ENCODE measurements at places on chromosomes 1 and 21.
A peak's percentile ranks its signal among the peaks of the same experiment; 100 is the strongest.

DNA sequence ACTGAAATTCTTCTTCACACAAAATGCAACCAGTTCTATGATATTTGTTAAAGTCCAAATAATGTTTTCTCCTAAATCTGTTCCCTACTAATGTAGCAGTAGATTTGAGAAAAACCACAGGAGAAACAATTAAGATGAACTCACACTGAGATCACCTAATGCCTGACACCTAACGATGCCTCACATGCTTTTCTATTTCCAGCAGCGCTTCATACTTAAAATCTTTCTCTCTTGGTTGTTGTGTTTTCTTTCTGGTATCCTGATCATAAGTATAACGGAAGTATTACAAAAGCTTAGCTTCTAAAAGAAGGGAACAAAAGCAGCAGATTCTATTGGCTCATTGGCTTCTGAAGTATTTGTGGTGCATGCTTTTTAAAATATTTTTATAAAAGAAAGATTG is 267.2 kb upstream of the SGIP1 start:
- DNase-seq = no peak

DNA sequence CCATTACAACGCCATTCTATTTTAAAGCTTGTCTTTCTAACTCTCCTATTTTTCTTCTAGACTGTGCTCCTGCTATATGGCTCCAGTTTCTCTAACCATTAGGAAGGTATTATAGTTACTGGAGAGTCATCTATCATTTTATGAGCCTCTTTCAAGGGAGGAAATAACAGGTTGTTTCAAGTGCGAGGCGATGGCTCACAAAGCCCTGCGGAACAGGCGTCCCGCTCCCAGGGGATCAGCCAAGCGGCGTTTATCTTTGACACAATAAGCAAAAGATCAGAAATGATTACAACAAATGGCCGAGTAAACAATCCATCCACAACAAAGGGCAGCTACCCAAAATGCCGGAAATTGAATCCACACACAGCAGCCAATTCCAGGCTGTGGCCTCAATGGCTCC is 249.5 kb upstream of the POU3F1 start:
- no peak for DNase-seq

DNA sequence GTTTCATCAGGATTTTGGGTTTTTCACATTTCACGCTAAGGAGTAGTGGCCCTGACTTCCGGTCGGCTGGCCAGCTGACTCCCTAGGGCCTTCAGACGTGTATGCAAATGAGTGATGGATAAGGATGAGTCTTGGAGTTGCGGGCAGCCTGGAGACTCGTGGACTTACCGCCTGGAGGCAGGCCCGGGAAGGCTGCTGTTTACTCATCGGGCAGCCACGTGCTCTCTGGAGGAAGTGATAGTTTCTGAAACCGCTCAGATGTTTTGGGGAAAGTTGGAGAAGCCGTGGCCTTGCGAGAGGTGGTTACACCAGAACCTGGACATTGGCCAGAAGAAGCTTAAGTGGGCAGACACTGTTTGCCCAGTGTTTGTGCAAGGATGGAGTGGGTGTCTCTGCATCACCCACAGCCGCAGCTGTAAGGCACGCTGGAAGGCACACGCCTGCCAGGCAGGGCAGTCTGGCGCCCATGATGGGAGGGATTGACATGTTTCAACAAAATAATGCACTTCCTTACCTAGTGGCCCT is 23.1 kb upstream of the TNFRSF1B start:
- no peak for DNase-seq

GRCh38 chr1:110053552-110054428 is 16.7 kb downstream of the ALX3 start:
- peak; percentile 16 for DNase-seq

- DNase-seq = no peak
These were observed 404.9 kb downstream of the LTN1 start for GRCh38 chr21:28587748-28588147.

DNA sequence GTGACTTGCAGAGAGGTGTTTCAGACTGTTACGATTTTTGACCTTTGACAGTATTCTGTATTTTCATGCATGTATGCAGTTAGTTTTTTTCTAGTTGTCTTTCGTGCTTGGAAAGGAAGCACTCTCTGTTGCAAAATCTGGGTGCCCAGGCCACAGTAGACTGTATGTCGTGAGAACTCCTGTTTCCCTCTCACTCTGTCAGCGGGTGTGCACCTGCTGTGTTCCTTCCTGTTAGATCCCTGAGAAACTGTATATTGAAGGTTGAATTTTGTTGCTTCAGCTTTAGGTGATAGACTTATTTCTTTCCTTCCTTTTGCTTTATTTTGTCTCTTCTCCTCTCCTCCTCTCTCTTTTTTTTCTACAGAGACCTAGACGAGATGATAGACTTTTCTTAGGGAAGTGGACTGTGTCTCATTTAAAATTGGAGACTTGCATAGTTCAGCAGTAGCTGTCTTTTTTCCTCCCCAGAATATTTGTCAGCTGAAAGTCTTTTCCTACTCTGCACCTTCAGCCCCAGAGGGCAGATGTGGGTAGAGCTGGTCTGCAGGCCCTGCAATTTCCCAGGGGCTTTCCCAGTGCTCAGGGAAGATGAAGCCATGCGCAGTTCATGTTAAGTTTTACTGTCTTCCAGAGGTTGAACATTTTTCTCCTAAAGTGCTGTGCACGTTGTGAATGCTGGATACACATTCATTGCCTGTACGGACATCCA is 1.4 kb downstream of the TRAPPC10 start:
- DNase-seq = peak; percentile 26
